Lower lobe of right lung (tissue), 2 donors: ENCODE measurements at places on chromosomes 2 and 18. TPM values are rescaled to one million over a fixed set of nuclear protein-coding genes. Genes with fewer than 3 reads are reported as not detected.

DNA sequence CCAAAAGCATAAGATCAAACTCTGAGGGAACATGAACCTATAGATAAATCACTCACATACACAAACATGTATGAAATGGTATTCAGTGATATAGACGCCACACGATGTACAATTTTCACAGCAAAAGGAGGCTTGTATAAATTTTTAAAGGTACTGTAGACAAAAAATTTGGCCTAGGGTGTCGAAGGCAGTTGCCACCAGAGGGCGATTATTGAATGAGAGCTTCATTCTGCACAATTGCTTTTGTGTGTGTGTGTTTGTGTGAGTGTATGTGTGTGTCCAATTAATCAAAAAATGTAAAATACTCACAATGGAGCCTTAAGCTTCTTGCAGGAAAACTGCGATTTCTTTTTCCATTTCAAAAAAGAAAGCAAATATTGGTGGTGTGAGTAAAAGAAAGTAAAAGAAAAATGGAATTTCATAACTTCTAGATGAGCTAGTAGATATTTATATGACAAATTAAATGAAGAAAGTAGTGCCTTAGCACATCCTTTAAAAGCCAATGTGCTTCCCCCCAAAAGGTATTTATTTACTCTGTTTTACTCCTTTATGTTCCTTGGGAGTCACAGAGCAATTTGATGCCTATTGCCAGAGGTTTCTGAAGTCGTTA lies 800.1 kb downstream of the SATB2 start:
- no peak for DNase-seq
- no peaks in the 10 kb centered on the region for H3K27me3 ChIP-seq
- no peak overlapping the region for H3K27ac ChIP-seq
- no peaks in the 10 kb centered on the region for H3K36me3 ChIP-seq
- no peak overlapping the region for H3K4me3 ChIP-seq

DNA sequence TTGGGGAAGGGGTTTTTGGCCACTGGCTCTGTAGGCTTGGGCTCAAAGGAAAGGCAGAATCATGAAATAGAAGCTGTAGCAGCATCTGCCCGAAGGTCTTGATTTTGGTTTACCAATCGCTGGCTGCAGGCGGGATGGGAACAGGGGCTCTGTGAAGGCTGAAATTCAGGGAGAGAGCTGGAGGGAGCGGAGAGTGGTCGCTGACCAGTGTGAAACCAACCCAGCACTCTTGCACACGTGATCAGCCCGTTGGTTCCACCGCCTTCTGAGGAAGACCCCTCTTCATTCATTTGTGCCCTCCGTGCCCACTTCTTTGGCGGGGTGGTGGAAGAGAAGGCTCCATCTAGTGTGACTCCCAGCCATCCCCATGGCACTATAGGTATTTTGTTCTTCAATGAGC lies 82.6 kb downstream of the KLHL29 start:
- no peaks in the 10 kb centered on the region for H3K36me3 ChIP-seq
- no peak overlapping the region for H3K27ac ChIP-seq
- no peaks in the 10 kb centered on the region for H3K27me3 ChIP-seq
- H3K4me1 ChIP-seq, result no peaks in the 10 kb centered on the region
- H3K4me3 ChIP-seq, result no peak overlapping the region

- no peaks in the 10 kb centered on the region for H3K4me1 ChIP-seq
- H3K36me3 ChIP-seq, result peaks cover 17% of the 10 kb centered on the region
- no peak overlapping the region for H3K4me3 ChIP-seq
- DNase-seq, result no peak
Measured at GRCh38 chr2:188570370-188570769, 278.7 kb downstream of the GULP1 start.

DCC gene
- 4.5 TPM for total RNA-seq

MAL gene
- 13.4 TPM for total RNA-seq
